ENCODE measurements at places on chromosomes 5 and 9. TPM values are rescaled to one million over a fixed set of nuclear protein-coding genes. Genes with fewer than 3 reads are reported as not detected.

Gene SLC25A51
- total RNA-seq: 32.5 TPM

Gene CAMK4
- 9.4 TPM for total RNA-seq

Gene CDC20B
- not detected for total RNA-seq

Gene AGXT2
- total RNA-seq: not detected

Gene PFN3
- total RNA-seq: not detected

Gene PGM5
- 0.43 TPM for total RNA-seq

Gene NIM1K
- total RNA-seq: 0.23 TPM

Gene RGS7BP
- 0.39 TPM for total RNA-seq

Gene TBCA
- total RNA-seq: 305 TPM

Gene CNTNAP3B
- total RNA-seq: 9.4 TPM

Gene RORB
- total RNA-seq: 0.75 TPM

Gene PTGES
- 1.1 TPM for total RNA-seq

- no peak for DNase-seq
Observed at GRCh38 chr5:130425424-130425823, 521.2 kb downstream of the CHSY3 start.

DNA sequence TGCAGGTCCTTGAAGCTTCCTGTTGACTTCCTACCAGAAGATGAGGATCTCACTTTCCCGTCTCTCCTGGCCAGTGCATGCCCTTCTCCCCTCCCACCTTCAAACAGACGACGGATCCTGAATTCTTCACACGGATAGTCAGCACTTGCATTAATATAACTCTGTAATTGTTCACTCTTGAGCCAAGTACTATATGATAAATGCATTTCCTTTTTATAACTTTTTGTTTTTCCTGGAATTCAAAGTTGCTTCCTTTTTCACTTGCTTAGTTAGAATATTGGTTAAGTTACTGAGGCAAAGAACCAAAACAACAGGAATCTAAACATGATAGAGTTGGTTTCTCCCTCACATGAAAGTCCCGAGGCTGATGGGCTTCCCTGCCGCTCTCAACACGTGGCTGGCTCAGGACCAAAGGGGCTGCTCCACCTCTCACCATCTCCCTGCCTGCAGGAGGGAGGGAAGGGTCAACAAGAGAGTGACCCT is 20.2 kb upstream of the EGFL7 start:
- DNase-seq: no peak

- no peak for DNase-seq
Observed at GRCh38 chr5:171258737-171259415, 50.2 kb upstream of the TLX3 start.

DNA sequence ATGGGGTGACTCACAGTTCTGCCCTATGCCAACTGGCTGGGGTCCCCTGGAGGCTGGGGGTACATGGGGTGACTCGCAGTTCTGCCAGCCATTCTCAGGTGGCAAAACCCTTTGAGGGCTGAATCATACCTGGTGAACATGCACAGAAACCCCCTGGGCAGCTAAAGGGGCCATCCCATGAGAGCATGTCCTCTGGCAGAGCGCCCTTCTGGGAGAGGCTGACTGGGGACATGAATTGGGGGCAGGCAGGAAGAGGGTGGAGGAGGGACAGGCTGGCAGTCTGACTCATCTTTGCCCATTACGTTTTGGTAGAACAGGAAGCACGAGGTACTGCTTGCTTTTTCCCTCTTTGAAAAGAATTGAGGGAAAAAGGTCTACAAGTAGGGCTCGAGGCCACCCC is 16.7 kb downstream of the TRAF1 start:
- no peak for DNase-seq

DNA sequence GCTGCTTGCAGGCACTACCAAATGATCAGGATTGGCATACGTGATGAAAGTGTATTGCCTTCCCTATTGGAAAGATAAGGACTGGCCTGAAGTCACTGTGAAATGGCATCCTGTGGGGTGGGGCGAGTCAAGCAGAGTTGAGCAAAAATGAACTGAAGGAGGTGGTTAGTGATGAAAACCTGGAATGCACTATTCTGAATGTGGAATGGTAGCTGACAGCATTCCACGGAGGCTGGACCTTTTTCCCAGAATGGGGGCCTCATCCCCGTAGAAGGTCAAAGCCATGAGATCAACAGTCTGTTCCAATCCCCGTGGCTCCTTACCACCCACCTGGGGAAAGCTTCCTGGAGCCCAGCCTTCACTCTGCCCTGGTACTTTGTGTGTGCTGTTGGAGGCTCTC is 37.7 kb downstream of the ASS1 start:
- DNase-seq: no peak

DNA sequence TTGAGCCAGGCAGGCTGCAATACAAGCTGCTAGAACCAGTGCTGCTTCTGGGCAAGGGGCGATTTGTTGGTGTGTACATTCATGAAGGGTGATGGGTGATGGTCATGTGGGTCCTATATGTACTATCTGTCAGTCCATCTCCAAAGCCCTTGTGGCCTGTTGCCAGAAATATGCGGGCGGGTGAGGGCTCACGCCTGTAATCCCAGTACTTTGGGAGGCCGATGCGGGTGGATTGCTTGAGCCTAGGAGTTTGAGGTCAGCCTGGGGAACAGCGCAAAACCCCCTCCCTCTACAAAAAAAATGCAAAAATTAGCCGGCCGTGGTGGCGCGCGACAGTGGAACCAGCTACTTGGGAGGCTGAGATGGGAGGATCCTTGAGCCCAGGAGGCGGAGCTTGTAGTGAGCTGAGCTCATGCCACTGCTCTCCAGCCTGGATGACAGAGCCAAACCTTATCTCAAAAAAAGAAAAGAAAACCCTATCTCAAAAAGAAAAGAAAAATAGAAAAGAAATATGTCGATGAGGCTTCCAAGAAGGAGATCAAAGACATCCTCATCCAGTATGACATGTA is 45.0 kb upstream of the KLF4 start:
- no peak for DNase-seq

DNA sequence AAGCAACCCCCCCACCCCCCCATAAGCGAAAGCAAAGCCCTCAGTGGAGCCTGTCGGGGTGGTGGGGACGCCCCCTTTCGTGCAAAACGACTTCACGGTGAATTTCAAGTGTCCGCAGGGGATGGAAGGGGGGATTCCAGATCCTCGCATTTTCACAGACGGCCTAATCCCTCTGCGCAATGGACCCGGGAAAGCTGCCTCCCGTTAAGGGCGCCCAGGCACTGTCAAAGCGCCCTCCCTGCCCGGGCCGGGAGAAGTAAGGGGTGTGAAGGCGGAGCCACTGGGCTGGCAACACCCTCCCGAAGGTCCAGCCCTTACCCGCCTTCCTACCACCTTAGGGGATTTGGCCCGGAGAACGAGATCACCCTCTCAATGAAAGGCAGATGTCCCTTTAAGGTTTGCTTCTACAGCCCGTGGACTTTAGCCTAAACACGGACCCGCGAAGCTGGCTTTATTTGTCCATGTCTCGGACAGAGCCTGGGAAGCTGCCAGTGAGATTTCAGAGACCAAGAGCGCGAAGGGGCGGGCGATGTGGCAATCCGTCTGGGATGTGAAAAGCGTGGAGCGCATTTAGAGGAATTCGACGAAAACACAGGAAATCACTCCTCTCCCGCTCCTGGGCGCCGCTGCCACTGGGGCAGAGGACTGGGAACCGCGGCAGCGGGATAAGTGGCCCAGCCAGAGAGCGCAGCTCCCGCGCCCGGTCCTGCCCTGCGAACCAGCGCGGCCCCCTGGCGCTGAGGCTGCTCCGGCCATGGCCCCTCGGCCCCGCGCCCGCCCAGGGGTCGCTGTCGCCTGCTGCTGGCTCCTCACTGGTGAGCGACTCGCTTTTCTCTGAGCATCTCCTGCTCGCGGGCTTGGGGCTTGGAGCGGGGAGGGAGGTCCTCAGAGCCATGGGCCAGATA is at the start of the genes ITGA1 and PELO:
Gene ITGA1, plus strand, starts transcription at position 317 of the 905 bp plus-strand sequence. Its CDS starts 438 bp downstream, at position 755.
Gene PELO, plus strand, starts transcription at position 317 of the 905 bp plus-strand sequence. CDS start 12,479 bp downstream, outside the sequence.
- peak; percentile 63 for DNase-seq

DNA sequence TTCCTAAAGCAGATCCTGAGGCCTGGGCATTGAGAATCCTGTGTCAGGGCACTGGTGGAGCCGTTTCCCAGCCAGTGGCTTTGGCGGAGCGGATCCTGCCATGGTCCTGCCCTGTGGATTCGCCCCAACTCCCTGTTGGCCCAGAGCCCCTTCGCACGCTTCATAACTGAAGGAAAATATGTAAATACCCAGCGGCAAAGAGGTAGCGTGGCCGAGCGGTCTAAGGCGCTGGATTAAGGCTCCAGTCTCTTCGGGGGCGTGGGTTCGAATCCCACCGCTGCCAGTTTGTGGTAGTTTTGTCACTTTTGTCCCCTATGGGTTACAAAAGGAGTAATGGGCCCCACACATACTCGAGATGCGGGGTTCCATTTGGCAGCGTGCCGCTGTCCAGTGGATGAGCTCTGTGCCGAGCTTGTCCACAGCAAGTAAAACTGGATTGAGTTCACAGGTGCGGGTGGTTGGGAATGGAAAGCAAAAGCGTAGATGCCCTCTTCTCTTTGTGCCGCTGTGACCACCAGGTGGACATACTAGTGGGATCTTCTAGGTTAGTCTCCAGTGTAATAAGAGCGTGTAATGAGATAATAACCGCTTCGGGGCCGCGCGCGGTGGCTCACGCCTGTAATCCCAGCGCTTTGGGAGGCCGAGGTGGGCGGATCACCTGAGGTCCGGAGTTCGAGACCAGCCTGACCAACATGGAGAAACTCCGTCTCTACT is 17.3 kb downstream of the TRIM7 start:
- peak; percentile 80 for DNase-seq

DNA sequence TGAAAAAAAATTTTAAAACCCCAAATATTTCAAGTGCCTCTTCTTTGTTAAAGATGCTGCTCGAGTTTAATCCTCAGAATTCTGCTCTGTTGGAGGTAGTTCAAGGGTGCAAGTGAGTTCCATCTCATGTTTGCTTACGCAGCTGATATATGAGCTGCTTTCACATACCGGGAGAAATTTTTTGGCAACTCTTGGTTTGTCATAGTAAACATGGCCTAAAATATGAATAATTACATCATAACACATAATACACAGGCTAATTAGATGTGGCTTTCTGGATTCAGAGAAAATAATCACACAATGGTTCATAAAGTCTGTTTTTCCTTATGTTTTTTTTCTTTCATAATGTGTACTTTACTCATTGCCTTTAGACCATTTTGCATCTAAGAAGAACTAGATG is 1134.1 kb downstream of the PTPRD start:
- DNase-seq: no peak

DNA sequence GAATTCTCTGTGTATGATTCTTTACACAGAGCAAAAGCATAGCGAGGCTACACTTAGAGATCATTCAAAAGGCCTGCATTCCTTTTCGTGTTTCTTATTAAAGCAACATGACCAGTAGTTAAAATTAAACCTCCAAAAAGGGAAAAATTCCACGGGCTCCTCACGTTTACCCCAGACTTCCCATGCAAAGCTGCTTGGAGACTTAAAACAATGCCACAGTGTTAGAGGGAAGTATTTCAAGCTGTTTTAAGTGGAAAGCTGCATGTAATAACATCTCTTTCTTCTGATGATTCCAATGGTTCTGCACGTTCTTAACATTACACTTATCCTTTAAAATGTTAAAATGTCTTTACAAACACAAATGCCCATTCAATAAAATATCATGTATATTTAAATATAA is 405.2 kb downstream of the SEMA5A start:
- no peak for DNase-seq

DNA sequence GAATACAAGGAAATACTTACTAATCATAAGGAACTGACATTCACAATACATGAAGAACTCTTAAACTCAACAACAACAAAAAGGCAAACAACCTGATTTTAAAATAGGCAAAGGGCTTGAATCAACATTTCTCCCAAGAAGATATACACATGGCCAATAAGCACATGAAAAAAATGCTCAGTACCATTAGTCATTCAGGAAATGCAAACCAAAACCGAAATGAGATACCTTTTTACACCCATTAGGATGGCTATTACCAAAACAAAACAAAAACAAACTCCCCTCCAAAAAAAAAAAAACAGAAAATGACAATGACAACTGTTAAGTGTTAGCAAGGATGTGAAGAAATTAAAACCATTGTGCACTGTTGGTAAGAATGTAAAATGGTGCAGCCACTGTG is 104.1 kb upstream of the ZNF462 start:
- DNase-seq: no peak

DNA sequence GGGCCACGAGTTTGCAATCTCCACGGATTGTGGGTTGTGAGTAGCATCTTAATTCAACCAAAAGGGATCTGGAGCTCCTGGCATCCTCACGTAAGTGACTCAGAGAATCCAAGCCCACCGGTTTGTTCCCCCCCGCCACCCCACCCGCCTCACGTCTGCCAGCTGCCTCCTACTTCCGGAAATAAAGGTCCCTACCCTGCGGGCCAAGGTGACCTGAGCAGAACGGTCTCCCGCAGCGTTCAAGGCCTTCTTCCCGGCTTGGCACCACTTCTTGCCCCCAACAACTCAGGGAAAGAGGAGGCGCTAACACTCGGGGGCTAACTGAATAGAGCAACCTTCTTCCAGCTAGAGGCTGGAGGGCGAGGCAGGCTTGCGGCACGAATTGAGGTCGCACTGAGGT is 8.8 kb upstream of the GPRIN1 start:
- no peak for DNase-seq

GRCh38 chr9:86039991-86040860 is 59.1 kb downstream of the GOLM1 start:
- no peak for DNase-seq

GRCh38 chr9:6068983-6069382 is 53.6 kb upstream of the RANBP6 start:
- no peak for DNase-seq

DNA sequence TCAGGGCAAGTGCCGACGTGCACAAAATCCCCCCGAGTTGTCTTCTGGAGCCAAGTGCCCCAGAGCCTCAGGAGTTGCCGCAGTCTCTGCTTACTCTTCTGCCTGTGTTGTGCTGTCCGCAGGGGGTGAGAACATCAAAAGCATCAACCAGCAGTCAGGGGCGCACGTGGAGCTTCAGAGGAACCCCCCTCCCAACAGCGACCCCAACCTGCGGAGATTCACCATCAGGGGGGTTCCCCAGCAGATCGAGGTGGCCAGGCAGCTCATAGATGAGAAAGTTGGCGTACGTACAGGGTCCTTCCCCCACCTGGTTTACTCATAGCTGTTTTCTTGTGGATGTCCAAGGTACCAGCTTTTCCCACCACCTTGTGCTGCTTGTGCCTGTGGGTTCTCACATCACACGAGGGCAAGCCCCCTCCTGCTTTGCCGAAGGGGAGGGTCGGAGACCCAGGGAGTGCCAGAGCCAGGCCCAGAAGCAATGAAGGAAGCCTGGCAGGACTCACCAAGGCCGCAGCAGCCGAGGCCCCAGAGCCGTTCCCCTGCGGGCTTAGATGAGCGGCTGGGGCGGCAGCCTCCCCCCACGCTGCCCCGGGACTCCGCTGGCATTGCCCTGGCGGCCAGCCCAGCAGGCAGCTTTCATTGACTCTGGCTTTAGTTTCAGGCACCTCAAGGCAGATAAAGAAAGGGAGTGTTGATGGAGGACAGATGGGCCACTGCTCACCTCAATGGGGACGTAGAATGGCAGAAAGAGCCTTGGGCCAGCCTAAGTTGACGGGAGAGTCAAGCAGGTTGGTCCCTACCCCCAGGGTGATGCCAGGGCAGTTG is 33.7 kb upstream of the PRDM12 start:
- no peak for DNase-seq

Data from neural crest cell (in vitro differentiated cells).